HCT116 (cell line): ENCODE measurements at places on chromosomes 3 and 15. TPM values are rescaled to one million over a fixed set of nuclear protein-coding genes. Genes with fewer than 3 reads are reported as not detected.
A peak's percentile ranks its signal among the peaks of the same experiment; 100 is the strongest.

PHLDB2 gene
- total RNA-seq, result 143 TPM

GRAMD2A gene
- 8.0 TPM for total RNA-seq

NOX5 gene
- 0.91 TPM for total RNA-seq

EFCAB12 gene
- 0.42 TPM for total RNA-seq

RUBCN gene
- total RNA-seq, result 21.4 TPM

C15orf62 gene
- total RNA-seq, result 0.10 TPM

SLC38A3 gene
- total RNA-seq, result 3.1 TPM

DNA sequence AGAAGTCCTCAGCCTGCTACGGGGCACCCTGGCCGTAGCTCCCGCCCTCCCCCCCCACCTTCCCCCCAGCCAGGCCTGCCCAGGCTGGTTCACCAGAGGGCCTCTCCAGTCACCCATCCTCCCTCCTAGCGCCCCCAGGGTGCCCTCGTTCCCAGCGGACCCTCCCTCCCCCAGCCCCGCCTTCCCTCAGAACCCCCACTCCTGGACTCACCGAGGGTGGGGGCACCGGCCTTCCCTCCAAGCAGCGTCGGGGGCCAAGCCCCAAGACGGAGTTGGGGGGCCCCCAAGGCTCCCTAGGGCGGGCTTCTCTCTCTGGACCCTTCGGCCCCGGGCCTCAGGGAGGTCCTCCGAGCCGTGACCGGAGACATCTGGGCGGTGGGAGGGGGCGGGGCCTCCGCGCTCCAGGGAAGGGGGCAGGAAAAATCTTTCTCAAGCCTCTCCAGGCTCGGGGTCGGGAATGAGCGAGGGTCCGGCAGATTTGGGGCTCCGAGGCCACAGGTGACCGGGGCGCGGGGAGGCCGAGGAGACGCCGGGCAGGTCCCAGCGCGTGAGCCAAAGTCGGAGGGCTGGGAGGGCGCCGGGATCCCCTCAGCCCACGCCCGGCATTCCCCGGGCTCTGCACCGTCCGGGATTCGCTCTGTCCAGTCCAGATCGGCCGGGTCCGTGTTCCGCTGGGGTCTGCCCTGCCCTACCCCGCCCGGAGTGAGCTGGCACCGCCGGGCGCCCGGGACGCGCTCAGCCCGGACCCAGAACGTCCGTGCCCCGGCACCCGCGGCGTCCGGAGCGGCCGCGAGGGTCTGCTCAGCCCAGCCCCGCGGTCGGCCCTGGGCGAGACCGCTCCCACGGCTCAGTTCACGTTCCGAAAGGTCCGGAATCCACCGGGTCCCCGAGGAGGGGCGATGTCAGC is 999 bp downstream of the INSYN1 start:
- H3K27me3 ChIP-seq, result no peaks in the 10 kb centered on the region
- no peak overlapping the region for H3K4me3 ChIP-seq
- no peaks in the 10 kb centered on the region for H3K4me1 ChIP-seq

DNA sequence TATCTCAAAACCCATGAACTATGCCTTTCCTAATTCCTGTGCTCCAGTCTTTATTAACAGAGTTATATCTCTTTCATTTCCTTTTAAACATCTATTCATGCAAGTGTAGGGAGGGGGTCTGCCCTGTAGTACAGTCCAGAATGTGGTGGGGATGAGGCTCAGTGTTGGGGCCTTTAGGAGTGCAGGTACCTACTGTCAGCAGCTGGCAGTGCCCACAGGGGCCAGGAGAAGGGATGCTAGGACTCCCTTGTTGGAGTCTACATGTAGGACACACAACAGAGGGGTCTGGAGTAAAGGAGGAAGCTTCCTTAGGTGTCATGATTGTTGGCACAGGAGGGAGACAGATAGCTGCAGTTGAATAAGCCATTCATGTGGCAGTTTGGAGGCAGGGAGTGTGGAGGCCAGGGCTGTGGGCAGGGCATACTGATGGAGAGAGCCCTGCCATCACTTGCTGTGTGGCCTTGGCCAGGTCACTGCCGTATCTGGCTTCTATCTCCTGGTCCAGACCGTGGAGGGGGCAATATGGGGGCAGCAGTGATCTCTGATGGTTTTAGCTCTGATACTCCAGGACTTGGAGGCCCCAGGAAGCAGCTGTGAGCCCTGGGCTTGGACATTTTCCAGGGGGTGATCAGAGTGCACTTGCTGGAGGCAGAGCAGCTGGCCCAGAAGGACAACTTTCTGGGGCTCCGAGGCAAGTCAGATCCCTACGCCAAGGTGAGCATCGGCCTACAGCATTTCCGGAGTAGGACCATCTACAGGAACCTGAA is 29.5 kb downstream of the ESYT3 start:
- H3K4me3 ChIP-seq, result no peak overlapping the region
- no peak overlapping the region for H3K27ac ChIP-seq
- no peaks in the 10 kb centered on the region for H3K27me3 ChIP-seq
- H3K36me3 ChIP-seq, result no peaks in the 10 kb centered on the region
- peaks cover 2% of the 10 kb centered on the region; the same call in 1 of the 2 replicates for H3K4me1 ChIP-seq

DNA sequence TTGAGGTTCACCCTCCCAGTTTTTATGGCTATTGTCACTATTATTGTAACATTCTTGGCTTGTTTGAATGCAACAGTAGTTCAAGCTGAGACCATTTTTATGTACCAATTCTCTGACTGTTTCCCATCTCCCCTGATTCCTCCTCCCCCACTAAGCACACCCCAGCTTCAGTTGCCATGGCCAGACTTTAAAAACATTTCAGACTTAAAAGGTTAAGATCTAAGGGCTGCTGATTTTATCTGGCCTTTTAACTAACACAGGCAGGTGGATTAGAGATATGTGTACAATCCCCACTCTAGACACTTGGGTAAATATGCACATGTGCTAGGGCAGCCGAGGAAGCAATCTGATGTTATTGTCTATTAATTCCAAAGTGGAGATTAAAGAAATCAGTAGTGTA is 386.3 kb upstream of the NR2F2 start:
- no peak for DNase-seq
- H3K4me1 ChIP-seq, result no peaks in the 10 kb centered on the region
- no peak overlapping the region for H3K27ac ChIP-seq
- H3K27me3 ChIP-seq, result no peaks in the 10 kb centered on the region

- H3K27me3 ChIP-seq, result no peaks in the 10 kb centered on the region
- H3K4me3 ChIP-seq, result no peak overlapping the region
- DNase-seq, result no peak
- no peaks in the 10 kb centered on the region for H3K4me1 ChIP-seq
- H3K27ac ChIP-seq, result no peak overlapping the region
Measured at GRCh38 chr15:50055332-50055731, 63.7 kb downstream of the ATP8B4 start.

GRCh38 chr3:52193065-52193464 is 4.9 kb upstream of the ALAS1 start:
- H3K4me3 ChIP-seq, result no peak overlapping the region
- H3K4me1 ChIP-seq, result peaks cover 9% of the 10 kb centered on the region
- H3K27me3 ChIP-seq, result no peaks in the 10 kb centered on the region

GRCh38 chr3:20222274-20222673 is 36.3 kb upstream of the SGO1 start:
- no peak overlapping the region for H3K27ac ChIP-seq
- DNase-seq, result no peak
- H3K36me3 ChIP-seq, result no peaks in the 10 kb centered on the region
- no peak overlapping the region for H3K4me3 ChIP-seq
- H3K27me3 ChIP-seq, result peaks cover 11% of the 10 kb centered on the region

DNA sequence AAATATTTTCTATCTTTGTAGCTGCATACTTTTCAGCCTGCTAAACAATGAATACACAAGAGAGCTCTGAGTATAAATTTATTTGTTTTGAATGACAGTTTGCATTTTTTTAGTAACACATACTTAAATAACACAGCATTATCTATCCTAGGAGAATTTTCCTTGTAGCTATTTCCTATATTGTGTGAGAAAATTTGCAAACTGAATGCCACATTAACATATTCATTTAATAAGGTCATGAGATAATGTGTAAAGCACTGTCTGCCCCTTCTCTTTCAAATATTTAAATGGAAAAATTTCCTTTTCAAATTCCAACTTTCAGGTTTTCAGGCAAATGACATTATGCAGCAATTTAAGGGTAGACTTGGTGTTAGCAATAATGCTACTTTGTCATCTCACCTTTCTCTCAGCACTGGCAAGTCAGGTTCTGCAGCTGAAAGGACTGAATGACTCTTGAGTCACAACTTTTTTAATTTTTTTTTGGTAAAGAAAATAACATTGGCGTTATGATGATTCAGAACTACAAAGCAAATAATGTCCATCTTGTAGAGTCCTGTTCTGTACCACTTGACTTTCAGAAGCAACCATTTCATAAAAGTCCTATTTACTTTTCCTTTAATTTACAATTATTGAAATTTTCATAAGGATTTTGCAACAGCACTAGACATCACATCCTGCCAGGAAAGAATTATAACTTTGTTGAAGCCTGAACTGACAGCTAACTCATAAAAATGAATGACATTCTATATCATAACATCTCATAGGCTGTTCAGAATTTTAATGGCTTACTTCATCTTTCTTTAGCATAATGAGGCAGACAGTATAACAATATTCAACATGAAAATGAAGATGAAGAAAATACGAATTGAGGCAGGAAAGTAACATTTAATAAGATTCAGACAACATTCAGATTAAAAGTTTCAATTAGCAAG is 681.6 kb upstream of the SEMA6D start:
- H3K36me3 ChIP-seq, result no peaks in the 10 kb centered on the region
- H3K4me3 ChIP-seq, result no peak overlapping the region
- H3K4me1 ChIP-seq, result no peaks in the 10 kb centered on the region
- no peak overlapping the region for H3K27ac ChIP-seq
- no peaks in the 10 kb centered on the region for H3K27me3 ChIP-seq
- no peak for DNase-seq

DNA sequence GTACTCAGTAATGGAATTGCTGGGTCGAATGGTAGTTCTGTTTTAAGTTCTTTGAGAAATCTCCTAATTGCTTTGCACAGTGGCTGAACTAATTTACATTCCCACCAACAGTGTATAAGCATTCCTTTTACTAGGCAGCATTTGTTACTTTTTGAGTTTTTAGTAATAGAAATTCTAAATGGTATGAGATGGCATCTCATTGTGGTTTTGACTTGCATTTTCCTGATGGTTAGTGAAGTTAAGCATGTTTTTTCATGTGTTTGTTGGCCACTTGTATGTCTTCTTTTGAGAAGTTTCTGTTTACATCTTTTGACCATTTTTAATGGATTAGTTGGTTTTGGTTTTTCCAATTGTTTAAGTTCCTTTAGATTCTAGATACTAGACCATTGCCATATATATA is 28.4 kb downstream of the TP63 start:
- no peak overlapping the region for H3K27ac ChIP-seq
- no peak for DNase-seq
- H3K36me3 ChIP-seq, result no peaks in the 10 kb centered on the region
- no peak overlapping the region for H3K4me3 ChIP-seq
- no peaks in the 10 kb centered on the region for H3K4me1 ChIP-seq

- H3K4me1 ChIP-seq, result no peaks in the 10 kb centered on the region
- no peak for DNase-seq
- no peak overlapping the region for H3K27ac ChIP-seq
Measured at GRCh38 chr15:58678683-58679082, 70.8 kb downstream of the ADAM10 start.

- peaks cover 25% of the 10 kb centered on the region for H3K4me1 ChIP-seq
- H3K27me3 ChIP-seq, result no peaks in the 10 kb centered on the region
- DNase-seq, result no peak
- H3K4me3 ChIP-seq, result no peak overlapping the region
Measured at GRCh38 chr15:41507820-41508290, 5.8 kb downstream of the LTK start.

- peaks cover 37% of the 10 kb centered on the region for H3K4me1 ChIP-seq
- H3K4me3 ChIP-seq, result peak overlapping the region; percentile 55
- no peak for DNase-seq
- no peaks in the 10 kb centered on the region for H3K27me3 ChIP-seq
- H3K36me3 ChIP-seq, result no peaks in the 10 kb centered on the region
Measured at GRCh38 chr3:11138371-11138770, 15.9 kb upstream of the HRH1 start.
